Activated CD4-positive, alpha-beta T cell treated with anti-CD3 and anti-CD28 coated beads for 24 hours (primary cell): ENCODE measurements at places on chromosomes 3 and 15.

DNA sequence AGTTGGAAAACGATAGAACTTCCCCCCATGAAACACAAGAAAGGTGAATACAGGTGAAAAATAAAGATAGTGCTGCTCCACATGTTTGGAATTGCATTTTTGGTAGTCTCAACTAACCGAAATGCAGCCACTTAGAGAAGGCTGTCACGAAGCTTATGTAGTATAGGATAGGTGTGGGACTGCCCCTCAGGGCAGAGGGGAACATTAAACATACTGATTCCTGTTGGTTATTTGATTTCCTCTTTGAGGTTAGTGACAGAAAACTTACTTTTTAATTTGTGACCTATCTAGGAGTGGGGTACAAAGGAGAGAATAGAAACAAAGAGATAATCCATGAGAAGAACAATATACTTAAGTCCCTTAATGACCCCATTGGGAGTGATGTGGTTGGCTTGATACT lies 85.8 kb upstream of the SATB1 start:
- no peak for DNase-seq

DNA sequence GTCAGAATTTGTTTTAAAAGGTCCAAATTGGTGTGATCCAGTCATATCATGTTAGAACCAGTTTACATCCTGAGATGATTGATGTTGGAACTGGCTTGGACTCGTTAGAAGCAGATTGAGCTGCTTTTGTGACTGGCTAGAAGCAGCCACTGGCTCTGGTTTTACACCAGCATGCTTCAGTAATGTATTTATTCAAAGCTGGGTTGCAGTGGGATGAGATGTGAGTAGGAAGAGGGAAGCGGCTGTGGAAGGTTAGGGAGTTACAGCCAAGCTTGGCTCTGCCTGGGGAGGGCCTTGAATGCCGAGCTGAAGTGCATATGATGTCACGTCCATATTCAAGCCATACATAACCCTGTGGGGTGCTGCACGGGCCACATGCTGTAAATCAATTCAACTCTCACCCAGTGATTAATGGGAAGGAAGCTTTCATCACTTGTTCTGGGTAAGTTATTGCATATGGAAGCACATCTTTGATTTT lies 104.0 kb upstream of the SMAD3 start:
- no peak for DNase-seq

DNA sequence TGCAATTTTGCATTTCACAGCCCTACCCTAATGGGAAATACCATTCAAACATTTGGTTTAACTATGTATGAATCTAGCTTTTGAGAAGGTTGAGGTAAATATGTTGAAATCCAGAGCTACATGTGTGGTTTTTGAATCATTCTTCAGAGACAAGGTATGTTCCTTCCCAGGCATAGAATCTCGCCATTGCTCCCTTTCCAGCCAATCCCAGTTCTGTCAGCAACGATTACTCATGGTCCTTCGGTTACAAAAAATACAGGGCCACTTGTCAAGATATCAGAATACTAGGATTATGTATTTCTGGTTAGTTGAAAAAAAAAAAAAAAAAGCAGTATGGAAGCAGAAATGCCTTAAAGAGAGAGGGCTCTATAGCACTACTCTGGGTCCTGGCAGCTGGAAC lies 182.4 kb downstream of the RBMS3 start:
- DNase-seq: no peak

DNA sequence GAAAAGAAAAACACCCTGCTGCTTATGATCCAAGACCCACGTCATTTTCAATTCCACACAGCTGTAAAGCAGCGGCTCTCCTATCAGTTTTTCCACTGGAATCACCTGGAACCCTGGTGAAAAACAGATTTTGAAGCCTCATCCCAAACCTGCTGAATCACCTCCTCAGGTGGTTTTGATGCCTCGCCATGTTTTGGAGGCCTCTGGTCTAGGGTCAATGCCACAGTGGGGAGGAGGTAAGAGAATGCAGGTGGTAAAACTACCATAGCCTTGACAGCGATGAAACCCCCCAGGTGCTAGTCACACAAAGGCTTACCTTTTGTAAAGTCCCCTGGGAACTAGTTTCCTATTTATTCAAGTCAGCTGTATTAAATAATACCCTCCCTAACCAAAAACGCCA lies 24.8 kb downstream of the MYO1E start:
- no peak for DNase-seq
